Esophagus squamous epithelium (tissue), 5 donors: ENCODE measurements at places on chromosomes 4 and X.

DNA sequence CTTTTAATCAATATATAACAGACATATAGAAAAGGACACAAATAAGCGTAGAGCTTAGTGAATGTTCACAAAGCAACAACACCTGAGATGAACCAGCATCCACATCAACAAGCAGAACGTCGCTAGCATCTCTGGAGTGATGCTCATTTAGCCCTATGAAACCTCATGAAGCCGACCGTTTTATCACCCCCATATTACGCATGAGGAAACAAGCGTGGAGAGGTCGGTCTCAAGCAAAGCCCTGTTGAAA lies 524 bp upstream of the RPS3A start:
- no peak for DNase-seq

GRCh38 chrX:22093550-22093949 lies 61.4 kb downstream of the PHEX start:
- DNase-seq: no peak

DNA sequence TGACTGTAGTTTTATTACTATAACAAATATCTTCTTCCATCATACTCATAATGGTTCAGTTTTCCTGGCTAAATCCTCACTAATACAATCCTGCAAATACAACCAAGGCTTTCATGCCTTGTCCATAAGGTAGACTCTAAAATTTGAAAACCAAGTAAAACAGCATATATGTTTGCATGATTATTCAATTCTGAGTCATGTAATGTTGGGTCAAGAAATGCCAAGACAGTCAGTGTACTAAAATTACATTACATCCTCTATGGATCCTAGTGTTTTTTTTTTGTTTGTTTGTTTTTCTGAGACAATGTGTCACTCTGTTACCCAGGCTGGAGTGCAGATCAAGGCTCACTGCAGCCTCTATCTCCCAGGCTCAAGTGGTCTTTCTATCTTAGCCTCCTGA lies 38.6 kb upstream of the TEX13D start:
- DNase-seq: no peak

GRCh38 chr4:55143858-55144257 lies 18.5 kb upstream of the KDR start:
- DNase-seq: no peak

GRCh38 chr4:169567916-169568315 lies 44.5 kb downstream of the NEK1 start:
- no peak for DNase-seq

GRCh38 chr4:24260923-24261564 lies 323.3 kb downstream of the DHX15 start:
- no peak for DNase-seq

DNA sequence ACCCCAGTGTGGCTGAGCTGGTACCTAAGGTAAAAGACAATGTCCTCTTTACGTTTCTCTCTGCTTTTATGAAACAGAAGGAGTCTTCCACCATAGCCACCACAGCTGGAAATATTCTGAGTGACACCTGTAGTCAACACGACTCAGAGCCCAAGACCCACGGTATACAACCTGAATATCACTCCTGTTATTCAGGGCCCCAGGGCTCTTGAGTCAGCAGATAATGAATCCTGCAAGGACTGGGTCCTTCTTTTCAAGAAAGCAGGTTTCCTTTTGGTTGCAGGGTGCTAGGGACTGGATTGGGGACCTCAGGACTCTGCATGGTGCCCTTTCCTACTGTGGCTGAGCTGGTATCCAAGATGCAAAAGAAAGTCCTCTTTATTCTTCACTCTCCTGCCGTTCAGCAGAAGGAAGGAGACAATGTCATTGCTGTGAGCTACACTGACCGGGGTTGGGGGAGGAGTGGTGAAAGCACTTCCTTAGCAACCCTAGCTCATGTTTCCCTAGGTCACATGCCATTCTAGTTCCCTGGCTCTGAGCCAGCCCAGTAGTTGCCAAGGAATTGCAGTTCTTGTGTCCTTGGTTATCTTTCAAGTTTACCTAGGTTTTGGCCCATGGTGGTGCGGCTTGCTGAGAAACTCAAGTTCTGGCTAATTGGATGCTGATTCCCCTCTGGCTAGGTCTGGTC lies 23.7 kb upstream of the UNC5C start:
- DNase-seq: no peak

GRCh38 chrX:123673813-123674212 lies 59.0 kb downstream of the THOC2 start:
- no peak for DNase-seq

- no peak for DNase-seq
Observed at GRCh38 chrX:73831500-73831899, 268.5 kb downstream of the CHIC1 start.
